Right lobe of liver (tissue), 6 donors: ENCODE measurements at places on chromosomes 3 and 15.

DNA sequence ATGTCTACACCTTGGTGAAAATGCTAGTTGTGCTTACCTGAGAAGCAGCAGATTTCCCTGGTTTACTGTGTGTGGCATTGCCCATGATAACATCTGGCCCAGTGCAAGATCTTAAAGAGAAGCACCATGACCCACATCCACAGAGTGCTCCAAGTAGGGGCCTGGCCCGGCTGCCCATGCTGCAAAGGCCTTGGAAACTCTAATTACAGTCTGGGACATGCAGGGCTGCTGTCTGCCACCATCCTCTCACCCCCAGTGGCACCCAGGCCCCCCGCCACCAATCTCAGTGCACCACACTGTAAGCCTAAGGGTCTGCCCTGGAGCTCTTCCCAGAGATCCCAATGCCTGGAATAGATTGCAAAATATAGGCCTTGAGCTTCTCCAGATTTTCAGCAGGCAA lies 132.6 kb downstream of the CHDH start:
- no peak for DNase-seq

- DNase-seq = no peak
Measured at GRCh38 chr15:48643776-48644466, 1.6 kb downstream of the FBN1 start.

GRCh38 chr3:78872195-78872594 lies 895.6 kb downstream of the ROBO1 start:
- DNase-seq = peak; percentile 22

DNA sequence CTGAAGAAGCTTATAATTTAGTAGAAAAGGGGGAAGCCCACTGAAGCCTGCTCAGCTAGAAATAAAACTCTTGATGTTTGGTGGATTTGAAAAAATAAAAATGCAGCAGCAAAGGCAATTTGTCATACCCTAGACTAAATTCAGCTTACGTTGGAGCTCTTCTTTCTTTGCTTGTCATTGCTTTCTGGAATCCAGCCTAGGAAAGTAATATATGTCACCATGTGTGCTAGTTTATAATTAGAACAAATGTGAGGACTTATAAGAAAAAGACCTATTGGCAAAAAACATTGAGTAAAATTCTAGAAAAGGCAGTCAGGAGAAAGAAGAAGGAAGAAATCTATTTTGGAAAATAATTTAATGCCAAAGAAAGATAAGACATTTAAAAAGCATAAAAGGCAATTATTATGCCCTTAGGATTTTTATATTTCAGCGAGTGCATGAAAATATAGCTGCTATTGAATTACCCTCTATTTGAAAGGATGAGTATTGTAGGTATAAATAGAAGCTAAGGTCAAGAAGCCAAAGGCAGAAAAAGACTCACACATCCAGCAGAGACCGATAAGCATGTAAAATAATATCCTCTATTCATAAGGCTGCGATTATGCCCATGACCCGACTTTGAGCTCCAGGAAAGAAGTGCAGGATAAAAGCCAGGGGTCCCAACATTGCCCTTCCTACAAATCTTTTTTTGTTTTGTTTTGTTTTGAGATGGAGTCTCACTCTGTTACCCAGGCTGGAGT lies 10.6 kb upstream of the BTBD1 start:
- no peak for DNase-seq

DNA sequence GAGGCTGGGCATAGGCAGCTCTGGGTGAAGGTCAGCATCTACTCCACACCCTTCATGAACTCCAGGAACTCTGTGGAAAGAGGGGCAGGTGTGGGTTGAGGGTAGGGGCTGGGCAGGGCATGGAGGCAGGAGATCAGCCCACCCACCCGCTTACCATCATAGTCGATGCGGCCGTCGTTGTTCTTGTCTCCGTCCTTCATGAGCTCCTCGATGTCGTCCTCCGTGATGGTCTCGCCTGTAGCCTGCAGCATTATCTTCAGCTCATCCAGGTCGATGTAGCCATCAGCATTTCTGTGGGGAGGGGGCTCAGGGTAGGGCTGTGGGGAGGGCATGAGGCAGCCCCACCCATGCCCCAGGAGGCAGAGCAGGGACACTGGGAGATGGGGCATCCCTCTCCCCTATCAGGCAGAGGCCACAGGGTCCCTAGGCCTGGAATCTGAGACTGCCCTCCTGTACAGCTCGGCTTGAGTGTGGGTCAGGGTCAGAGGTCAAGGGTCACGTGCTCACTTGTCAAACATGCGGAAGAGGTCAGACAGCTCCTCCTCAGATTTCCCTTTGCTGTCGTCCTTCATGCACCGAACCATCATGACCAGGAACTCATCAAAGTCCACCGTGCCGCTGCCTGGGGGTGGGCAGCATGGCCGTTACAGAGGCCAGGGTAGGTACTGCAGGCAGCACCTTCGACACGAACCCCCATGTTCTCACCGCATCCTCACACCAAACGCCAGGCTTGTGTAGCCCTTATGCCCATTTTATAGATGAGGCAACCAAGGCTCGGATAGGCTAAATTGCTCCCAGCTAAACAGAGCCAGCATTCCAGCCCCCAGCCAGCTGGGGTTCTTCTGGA lies 2.4 kb downstream of the TNNC1 start:
- DNase-seq = no peak

DNA sequence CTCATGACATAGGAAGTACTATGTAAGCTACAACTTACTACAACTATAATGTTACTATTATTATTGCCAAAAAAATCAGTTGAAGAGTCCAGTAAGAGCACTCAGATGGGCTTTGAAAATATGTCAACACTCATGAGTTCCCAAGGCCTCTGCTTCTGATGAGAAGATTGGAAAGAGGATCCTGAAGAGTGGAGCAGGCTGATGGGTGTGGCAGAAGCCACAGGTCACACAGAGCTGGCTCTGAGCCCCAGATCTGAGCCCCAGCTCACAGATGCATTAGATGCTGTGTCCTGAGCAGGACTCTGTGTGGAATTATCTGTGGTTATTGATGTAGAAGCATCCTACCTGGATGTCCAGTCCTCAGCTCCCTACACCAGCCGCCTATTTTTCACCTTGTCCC lies 65.6 kb downstream of the SPSB4 start:
- DNase-seq = no peak

DNA sequence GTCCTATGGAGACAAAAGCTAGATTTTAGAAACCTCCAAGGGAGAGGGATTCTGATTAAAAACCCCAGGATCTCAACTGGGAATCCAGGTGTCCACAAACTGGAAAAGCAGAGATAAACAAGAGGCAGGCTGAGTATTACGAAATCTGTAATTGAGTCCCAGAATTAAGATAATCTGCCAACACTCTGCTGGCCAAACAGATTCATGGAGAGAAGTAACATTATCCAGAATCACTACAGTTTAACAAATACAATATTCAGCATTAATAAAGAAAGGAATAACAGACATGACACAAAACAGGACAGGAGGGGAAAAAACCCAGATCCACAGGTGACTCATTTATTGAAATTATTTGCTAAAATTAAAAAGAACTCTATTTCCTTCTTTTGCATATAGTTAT lies 227.2 kb upstream of the NANOGP8 start:
- no peak for DNase-seq

- DNase-seq = no peak
Measured at GRCh38 chr3:58361866-58362265, 29.2 kb downstream of the PXK start.

GRCh38 chr3:5891711-5892110 lies 704.2 kb downstream of the EDEM1 start:
- no peak for DNase-seq

GRCh38 chr15:89397653-89398023 lies 63.0 kb upstream of the POLG start:
- DNase-seq = no peak

DNA sequence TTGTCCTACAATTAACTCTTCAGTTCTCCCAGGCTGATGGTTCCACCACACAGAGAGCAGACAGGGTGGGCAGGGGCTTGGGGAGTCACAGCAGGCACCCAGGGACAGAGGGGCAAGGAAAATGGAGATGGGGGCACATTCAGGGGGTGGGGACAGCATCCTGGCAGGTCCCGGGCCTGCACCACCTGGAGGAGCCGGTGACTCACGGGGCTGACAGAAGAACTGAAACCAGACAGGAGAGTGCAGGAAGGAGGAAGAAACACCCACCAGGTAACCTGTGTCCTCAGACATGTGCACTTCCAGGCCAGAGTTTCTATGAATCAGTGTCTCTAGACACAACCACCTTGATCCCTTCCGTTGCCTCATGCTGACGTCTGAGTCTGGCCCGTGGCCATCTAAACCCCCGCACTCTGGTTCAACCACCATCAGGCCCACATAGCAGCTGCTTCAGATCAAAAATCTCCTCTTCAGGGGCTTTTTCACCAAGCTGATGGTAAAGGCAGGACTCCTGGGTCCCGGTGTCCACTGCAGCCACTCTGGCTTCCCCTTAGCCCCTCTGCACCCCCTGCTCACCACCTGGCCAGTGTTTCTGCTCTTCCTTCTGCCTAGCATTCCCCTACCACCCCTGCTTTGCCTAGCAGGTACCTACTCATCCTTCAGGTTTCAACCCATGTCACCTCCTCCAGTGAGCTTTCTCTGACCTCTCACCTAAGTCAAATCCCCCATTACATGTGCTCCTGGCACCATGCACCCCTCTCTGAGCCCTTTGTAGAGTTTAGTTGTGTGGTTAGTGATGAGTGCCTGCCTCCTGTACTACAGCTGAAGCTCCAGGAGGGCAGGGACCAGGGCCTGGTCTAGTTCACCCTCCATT lies 16.5 kb upstream of the CYP11A1 start:
- peak; percentile 37 for DNase-seq

DNA sequence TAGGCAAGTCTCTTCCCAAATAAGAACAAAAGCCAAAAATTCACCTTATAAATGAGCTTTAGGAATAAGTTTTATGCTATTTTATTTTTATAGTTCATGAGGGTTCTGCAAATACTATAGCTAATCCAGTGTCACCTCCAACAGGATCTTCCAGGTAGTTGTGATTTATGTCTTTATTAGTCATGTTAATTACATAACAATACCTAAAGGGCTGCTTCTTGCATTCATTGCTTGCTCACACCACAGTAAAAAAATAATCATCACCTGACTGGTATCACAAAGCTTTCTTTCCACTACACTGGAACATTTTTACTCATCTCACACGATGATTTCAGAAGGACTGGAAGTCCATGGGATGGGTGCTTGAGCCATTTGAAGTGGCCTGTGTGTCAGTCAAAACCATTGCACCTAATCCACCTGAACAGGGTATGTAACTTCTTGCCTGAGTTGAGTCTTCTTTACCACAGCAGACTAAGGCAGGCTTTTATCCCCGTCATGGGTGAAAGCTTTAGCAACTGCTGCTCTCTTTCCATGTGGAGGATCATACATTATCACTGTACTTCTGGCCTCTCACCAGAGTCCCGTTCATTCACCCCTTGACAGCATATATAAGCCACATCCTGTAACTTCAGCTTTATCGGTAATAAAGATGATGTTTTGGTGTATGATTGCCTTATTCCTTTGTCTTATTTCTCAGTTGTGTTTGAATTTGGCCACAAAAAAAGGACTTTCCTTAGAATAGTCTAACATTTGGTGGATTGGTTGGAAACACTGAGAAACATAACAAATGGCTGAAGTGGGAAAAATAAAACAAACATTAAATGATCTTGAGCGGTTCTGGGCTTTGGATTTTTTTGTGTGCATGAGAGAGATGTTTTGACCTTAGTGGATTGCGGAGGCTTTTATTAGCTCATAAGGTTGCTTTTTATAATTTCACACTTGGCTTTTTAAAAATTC lies 382.6 kb upstream of the THBS1 start:
- no peak for DNase-seq

DNA sequence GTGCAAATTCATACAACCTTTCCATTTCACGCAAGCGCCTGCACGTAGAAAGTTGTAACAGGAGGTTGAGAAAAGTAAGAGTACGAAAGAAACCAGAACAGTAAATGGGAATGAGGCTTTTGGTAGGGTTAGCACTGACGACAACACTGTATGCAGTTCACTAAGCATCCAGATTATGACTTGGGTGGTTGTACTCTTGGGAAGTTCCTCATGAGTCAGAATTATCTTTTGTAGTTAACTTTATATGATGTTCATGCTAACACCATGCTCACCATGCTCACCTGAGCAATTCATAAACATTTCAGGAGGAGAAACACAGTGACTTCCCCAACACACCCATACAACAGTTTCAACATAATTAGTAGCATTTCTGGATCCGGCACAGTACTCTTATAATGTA lies 3.0 kb upstream of the LPP start:
- DNase-seq = no peak

- DNase-seq = no peak
Measured at GRCh38 chr3:127825756-127826155, 3.4 kb upstream of the MGLL start.

- no peak for DNase-seq
Measured at GRCh38 chr15:81097890-81098280, 36.2 kb upstream of the CFAP161 start.

DNA sequence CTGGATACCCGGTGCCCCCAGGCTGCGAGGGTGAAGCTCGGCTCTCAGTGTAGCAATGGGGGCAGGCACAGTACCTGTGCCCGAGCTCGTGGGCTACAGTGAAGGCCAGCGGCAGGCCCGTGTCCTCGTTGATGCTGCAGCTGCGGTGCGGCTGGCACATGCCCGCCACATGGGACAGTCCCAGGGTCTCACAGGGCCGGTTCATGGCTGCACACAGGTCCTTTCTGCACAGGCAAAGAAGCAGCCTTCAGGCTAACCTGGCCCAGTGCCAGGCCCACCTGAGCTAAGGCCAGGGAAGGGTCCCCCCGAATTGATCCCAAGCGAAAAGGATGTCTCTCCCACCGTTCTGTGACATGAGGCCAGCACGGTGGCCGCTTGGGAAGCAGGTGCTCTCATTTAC lies 21.6 kb downstream of the ADAMTS7 start:
- DNase-seq = no peak

- DNase-seq = no peak
Measured at GRCh38 chr3:88267847-88268246, 118.1 kb downstream of the C3orf38 start.

DNA sequence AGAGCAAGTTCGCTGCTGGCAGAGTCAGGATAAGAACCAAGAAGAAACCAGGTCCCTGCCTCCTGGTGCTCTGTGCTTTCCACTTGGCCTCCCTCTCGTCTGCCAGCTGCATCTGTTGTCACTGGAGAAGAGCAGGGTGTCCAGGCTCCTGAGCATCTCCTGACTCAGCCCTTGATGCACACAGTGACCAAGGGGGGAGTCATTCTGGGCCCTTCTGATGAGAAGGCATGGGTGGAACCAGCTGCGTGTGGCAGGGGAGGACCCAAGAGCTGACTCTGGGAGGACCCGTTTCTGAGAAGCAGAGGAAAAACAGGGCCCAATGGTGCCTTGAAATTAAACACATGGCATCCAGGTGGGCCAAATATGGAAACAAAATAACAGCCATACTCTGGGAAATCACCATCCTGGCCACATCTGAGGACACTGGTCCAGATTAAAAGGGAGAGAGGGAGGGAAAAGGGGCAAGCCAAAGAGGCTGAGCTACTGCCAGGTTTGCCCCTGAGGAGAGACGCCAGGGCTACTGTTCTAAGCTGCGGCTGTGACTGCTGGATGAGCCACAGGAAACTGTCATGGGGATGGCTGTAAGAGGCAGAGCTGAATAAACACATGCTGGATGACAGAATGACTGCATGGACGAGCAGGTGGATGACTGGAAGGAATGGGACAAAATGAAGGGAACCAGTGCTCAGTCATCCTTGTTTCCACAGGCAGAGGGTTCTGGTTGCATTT lies 58.1 kb upstream of the CA12 start:
- no peak for DNase-seq
